Ammon's horn (tissue), 1 donor: ENCODE measurements at places on chromosomes 4 and X.

- DNase-seq = no peak
Observed at GRCh38 chr4:23762551-23762950, 127.3 kb downstream of the PPARGC1A start.

GRCh38 chr4:150518559-150518958 is 63.4 kb upstream of the MAB21L2 start:
- DNase-seq = no peak

DNA sequence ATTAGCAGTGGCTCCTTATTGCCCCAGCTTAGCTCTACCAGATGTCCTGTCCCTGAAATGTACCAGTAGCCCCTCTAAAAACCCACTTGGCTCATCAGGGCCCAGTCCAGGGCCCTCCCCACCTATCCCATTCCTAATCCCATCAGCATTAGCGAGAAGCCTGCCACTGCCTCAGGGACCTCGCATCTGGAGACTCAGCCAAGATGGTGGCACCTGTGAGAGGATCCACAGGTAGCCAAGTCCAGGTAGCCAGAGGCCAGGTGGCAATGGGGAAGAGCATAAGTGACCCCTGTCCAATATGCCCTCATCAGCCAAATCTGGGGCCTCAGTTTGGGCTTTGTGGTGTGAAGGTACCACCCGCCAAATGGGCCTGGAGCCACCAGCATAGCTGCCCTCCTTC is 97.7 kb downstream of the MAMLD1 start:
- no peak for DNase-seq

DNA sequence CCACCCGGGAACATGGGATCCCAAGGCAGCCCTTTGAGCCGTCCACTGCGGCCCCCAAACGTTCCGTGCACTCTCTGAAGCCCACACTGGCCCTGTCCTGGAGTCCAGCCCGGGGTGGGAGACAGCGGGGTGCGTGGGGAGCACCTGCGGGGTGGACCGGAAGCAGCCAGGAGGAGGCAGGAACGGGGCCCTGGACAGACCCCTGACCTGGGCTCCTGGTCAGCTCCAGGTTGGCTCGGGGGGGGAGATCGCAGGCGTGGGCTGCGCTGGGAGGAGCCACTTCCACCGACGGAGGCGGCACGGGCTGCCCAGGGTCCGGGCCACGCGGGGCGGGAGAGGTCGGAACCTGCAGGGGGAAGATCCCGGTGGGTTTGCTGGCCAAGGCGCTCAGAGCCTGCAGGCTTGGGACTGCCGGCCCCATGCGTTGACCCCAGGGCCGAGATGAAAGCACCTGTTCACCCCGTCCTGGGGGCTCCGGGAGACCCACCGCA is 5.7 kb upstream of the PLCXD1 start:
- no peak for DNase-seq

DNA sequence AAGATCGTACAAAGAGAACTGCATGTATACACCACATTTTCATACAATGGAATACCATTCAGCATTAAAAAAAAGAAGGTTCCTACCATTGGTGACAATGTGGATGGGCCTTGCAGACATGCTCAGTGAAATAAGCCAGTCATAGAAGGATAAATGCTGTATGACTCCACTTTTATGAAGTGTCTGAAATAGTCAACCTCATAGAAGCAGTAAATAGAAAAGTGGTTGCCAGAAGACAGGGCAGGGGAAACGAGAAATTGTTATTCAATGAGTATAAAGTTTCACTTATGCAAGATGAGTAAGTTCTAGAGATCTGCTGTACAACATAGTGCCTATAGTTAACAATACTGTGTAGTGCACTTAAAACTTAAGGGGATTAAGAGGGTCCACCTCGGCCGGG is 257.5 kb upstream of the FTHL17 start:
- DNase-seq = no peak

GRCh38 chr4:182937268-182938204 is 20.4 kb upstream of the DCTD start:
- no peak for DNase-seq

DNA sequence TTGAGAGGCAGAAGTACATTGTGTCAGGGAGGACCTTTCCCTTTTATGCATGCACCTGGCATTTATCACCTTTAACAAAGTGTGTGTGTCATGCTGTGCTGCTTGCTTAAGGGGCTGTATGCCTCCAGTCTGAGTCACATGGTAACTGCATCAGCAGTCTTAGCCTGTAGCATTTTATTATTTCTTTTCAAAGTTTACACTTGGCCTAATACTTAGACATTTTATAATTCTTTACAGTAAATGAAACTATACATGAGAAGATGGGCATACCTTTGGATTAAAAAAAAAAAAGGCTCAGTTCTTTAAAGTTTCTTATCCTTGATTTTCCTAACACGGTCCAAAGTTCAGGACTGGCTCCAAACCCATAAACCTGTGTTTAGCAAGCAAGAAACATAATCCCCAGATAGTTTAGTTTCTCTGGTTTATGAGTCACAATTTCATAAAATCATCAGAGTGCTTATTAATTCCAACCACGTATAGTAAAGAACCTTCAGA is 14.6 kb downstream of the NPNT start:
- no peak for DNase-seq

- no peak for DNase-seq
Observed at GRCh38 chrX:85109235-85109634, 105.6 kb downstream of the APOOL start.

GRCh38 chr4:103498161-103499070 is 221.4 kb downstream of the TACR3 start:
- no peak for DNase-seq

GRCh38 chrX:54496517-54496852 is 451 bp upstream of the FGD1 start:
- DNase-seq = no peak
